Breast epithelium (tissue), 4 donors: ENCODE measurements at places on chromosomes 6 and 20. TPM values are rescaled to one million over a fixed set of nuclear protein-coding genes. Genes with fewer than 3 reads are reported as not detected.

NDUFAF5 gene
- 20.5 TPM for total RNA-seq

CST4 gene
- total RNA-seq = not detected

RSPH4A gene
- total RNA-seq = 1.3 TPM

BEND3 gene
- 2.5 TPM for total RNA-seq

PGBD1 gene
- 4.2 TPM for total RNA-seq

INSM1 gene
- total RNA-seq = not detected

CST7 gene
- 0.33 TPM for total RNA-seq

ZNF391 gene
- 5.9 TPM for total RNA-seq

MOG gene
- not detected for total RNA-seq

ENPP5 gene
- 28.1 TPM for total RNA-seq

HRH3 gene
- total RNA-seq = not detected

PPP1R10 gene
- 51.1 TPM for total RNA-seq

MOXD1 gene
- total RNA-seq = 2.9 TPM

C2 gene
- 54.2 TPM for total RNA-seq

TEAD3 gene
- 26.2 TPM for total RNA-seq

LHFPL5 gene
- total RNA-seq = not detected

SLC4A11 gene
- total RNA-seq = 4.9 TPM

FHL5 gene
- 25.0 TPM for total RNA-seq

DNA sequence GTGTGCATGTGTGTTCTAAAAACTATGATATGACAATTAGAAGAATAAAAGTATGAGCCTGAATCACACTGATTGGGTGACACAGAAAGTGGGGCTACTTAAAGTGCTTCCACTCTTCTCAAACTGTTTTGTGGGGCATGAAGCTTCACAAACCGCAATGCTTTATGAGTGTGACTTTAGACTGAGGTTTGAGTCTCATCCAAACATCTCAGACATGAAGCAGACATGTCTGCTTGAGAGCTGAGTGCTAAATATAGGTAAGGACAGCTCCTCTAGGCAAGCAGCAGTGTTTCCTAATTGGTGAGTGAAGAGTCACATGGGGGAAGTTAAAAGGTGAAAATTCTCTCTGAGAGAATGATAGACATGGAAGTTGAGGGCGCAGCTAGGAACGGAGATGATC is 726.9 kb upstream of the CITED2 start:
- DNase-seq = no peak

DNA sequence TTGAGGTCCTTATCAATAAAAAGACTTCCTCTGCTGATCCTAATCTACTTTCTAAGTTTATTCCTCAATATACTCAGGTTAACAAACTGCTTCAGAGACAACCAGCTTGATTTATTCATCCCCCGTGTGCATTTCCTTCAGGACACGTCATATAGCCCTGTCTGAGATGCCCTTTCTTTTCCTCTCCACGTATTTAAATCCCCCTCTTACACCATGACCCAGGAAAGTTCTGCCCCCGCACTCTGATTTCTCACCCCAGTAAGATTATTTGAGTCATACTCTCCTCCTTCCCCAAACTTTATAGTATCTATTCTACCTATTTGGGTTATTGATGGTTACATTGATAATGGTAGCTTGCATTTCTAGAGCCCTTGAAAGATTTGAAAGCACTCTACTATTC is 9.8 kb upstream of the CGA start:
- no peak for DNase-seq

DNA sequence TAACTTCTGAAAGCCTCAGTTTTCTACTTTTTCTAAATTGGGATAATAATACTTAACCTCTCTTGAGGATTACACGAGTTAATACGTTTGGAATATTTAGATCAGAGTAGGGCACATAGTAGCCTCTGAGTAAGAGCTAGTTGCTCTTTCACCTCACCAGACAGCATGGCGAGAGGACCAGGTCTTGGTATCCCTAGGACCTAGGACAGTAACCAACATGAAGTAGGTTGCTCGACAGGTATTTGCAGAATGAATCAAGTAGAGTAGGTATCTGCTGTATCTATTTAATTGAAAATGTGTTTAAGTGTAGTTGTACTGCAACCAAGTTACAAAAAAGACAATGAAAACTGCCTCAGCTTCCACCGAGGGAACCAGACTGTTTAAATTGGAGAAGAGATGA is 1.4 kb downstream of the CDC5L start:
- no peak for DNase-seq

GRCh38 chr6:156280065-156280464 is 497.1 kb upstream of the ARID1B start:
- no peak for DNase-seq

- DNase-seq = no peak
These were observed 192.5 kb upstream of the ECI2 start for GRCh38 chr6:4327841-4328240.

- DNase-seq = no peak
These were observed 56.4 kb downstream of the REPS1 start for GRCh38 chr6:138931660-138932059.

DNA sequence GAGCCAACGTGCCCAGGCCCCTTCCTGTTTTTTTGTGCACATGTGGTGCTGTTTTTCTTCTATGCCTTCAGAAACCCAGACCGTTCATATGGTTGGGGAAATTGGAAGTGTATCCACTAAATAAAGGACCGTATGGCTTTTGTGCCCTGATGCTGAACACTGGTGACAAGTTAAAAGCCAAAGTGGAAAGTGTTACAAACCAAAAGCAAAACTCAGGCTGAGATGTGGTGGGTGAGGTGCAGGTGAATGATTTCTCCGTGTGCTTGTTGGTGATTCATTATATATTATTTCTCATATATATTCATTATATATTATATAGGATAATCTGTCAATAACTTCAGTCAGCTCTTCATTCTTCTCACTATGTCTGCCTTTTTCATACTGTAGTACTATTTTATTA is 148.6 kb downstream of the SOBP start:
- DNase-seq = no peak

- no peak for DNase-seq
These were observed 21.1 kb downstream of the SESN1 start for GRCh38 chr6:109073344-109074132.

- no peak for DNase-seq
These were observed 918 bp upstream of the TRIM38 start for GRCh38 chr6:25961619-25962148.

DNA sequence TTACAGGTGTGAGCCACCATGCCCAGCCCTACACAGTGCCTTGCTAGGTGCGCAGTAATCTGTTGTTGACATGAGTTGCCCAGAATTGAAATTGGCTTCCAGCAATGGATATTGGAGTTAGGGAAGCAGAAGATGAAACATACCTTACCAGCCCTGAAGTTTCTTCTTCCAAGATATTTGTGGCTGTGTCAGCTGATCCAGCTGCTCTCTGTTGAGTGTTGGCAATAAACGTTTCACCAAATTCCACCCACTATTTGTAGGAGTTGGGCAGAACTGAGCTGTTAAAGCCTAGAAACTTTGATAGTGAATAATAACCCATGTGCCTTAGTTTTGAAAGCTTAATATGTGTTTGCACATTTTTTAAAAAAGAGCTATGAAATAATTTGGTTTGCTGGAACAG is 218.2 kb upstream of the SNX9 start:
- no peak for DNase-seq

- no peak for DNase-seq
These were observed 63.4 kb downstream of the SYNE1 start for GRCh38 chr6:152573762-152574161.

- no peak for DNase-seq
These were observed 17.7 kb upstream of the PARD6B start for GRCh38 chr20:50713657-50714101.

DNA sequence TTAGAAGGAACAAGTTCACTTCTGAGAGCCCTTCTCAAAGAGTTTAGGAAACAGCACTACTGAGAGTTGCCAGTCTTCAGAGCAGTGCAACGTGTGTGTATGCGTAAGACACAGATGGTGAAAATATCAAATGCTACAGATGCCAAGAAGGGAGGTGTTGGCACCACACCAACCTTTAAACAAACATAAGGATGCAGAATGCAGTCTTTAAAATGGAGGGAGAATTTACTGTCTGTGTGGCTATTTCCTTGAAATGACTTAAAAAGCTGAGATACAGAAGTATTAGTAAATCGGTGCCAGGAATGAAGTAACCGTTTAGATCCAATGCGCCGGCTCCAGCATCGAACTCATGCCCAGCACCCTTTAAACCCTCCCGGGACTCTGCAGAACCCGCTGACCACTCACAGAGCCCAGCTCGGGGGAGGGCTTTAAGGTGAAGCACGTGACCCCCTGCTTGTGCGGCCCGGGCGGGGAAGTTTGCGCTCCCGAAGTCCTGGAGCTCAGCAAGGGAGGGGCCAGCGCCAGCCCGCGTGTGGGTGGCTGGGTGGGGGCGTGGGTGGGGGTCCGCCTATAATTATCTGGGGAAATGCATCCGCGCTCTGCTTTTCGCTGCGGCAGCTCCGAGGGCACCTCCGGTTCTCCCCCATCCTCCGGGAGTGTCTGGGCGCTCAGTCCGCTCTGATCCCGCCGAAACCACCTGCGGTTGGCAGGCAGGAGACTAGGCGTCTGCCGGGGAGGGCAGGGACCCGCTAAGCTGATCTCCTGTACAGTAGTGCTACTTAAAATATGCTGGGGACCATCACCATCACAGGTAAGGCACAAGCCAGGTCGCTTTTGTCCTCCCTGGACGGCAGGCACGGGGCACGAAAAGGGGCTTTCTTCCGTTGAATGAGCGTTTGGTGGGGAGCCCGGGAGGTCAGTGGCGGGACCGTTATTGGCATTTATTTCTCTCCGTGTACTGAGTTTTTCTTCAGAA is 66.0 kb downstream of the ZBTB2 start:
- no peak for DNase-seq

- DNase-seq = no peak
These were observed 16.9 kb downstream of the GFOD1 start for GRCh38 chr6:13470238-13471140.

- DNase-seq = no peak
These were observed 330.8 kb upstream of the DEFB112 start for GRCh38 chr6:50380406-50381098.

- DNase-seq = no peak
These were observed 244.6 kb downstream of the GJA1 start for GRCh38 chr6:121680058-121680457.

DNA sequence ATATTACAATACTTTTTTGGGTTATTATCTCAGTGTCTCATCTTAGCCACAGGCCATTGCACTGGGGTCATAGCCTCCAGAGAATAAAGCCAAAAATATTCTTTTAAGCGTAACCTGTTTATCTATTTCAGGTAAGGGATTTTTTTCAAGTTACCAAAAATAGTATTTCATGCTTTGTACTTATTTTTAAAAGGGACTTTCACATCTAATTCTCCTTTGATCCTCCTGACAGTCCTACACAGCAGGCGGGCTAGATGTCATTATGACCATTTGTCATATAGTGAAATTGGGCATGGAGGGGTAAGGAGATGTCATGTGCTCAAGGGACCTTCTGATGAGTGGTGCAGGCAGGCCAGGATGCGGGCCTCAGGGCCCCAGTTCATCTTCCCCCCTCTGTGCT is 68.9 kb downstream of the TBC1D7 start:
- DNase-seq = no peak

- DNase-seq = no peak
These were observed 655.7 kb upstream of the MAP3K7 start for GRCh38 chr6:91242614-91242949.

GRCh38 chr20:1341561-1342265 is 12.8 kb upstream of the SDCBP2 start:
- no peak for DNase-seq

- no peak for DNase-seq
These were observed 17.8 kb downstream of the EEF1E1 start for GRCh38 chr6:8084586-8084985.

GRCh38 chr6:72530750-72531149 is 91.1 kb upstream of the KCNQ5 start:
- DNase-seq = no peak

GRCh38 chr6:72922401-72922800 is 300.5 kb downstream of the KCNQ5 start:
- no peak for DNase-seq

DNA sequence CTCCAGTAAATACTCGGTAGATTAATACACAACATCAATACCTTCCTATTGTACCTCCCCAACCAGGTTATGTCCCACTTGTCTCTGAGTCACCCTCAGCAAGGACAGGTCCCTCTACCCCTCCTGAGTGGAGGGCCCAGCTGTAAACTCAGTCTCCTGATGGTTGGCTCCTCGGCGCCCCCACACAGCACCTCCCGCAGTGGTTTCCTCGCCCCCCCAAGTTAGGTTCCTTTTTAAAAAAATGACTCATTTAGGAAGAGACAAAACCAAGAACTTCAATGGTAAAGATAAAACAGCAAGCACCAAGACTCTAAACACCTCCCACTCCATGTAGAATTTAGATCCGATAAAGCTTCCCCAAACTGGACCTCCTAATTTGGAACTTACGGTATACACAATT is 83.5 kb downstream of the TRERF1 start:
- no peak for DNase-seq

DNA sequence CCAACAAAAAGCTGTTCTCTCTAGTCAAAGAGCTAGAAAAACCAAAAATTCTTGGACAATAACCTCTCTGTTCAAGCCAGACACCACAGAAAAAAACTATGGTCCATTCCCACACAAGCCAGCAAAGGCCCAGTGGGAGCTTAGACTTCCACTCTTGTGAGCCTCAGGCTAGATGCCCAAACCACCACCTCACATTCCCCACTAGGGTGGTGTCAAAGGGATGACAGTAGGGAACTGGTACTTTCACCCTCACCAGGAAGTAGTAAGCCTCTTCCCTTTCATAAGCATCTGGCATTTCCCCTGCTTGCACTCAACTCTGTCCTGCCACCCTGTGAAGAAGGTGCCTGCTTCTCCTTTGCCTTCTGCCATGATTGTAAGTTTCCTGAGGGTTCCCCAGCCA is 58.4 kb upstream of the RNF217 start:
- DNase-seq = no peak

DNA sequence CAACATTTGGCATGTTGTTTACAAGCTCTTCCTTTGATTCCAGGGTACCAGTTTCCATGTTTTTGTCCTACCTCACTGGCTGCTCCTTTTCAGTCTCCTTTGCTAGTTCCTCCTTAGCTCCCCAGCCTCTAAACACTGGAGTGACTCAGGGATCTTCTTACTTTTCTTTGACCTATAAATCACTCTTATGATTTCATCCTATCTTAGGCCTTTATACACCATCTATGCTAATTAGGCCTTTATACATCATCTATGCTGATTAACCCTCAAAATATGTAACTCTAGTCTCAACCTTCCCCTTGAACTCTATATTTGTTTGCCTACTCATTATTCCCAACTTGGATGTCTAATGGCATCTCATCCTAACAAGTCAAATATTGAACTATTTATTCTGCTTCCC is 9.5 kb downstream of the TMEM30A start:
- no peak for DNase-seq

GRCh38 chr20:49573900-49574416 is 6.0 kb upstream of the PTGIS start:
- no peak for DNase-seq

DNA sequence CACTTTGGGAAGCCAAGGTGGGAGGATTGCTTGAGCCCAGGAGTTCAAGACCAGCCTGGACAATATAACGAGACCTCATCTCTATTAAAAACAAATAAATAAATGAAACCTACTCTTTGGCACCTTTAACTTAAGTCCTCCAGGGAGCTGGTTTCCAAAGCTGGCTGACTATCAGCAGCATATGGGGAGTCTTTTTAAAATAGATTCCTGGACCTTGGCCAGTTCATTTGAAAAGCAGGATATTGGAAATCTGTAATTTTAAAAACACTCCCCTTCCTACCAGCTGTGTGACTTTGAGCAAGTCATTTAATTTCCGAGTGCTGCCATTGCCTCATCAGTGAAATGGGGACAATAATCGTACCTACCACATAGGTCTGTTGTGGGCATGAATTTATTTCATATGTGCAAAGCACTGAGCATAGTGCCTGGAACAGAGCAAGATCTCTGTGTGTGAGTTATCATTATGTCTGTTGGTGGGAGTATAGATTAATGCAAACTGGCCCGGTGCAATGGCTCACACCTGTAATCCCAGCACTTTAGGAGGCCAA is 40.9 kb upstream of the PTPN1 start:
- DNase-seq = no peak
